ENCODE measurements at places on chromosomes 4 and X. TPM values are rescaled to one million over a fixed set of nuclear protein-coding genes. Genes with fewer than 3 reads are reported as not detected.

DNA sequence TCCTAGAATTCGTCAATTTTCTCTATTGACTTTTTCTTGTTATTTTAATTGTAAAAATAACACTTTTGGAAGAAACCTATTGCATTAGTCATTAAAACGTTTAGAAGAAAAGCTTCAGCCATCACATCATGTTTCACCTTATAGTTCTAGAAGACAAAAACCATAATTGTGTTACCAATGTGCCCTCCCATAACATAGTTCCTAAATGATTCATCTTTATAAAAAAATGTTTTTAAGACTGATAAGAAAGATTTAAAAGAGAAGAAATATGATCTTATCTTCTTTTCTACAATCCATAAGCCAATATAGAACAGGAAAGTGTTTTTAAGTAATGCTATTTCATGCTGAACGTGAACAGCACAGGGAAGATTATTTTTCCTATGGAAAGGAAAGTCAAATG, 316.6 kb upstream of the NDST4 start:
- no peaks in the 10 kb centered on the region for H3K36me3 ChIP-seq
- H3K27ac ChIP-seq: no peak overlapping the region
- no peak for DNase-seq
- no peaks in the 10 kb centered on the region for H3K27me3 ChIP-seq
- H3K4me1 ChIP-seq: no peaks in the 10 kb centered on the region

The HSFX4 gene
- not detected for total RNA-seq

GRCh38 chrX:43557792-43558191, 98.3 kb upstream of the MAOA start:
- no peak overlapping the region for H3K27ac ChIP-seq
- H3K4me1 ChIP-seq: no peaks in the 10 kb centered on the region
- peaks cover 6% of the 10 kb centered on the region for H3K27me3 ChIP-seq
- no peaks in the 10 kb centered on the region for H3K36me3 ChIP-seq

GRCh38 chr4:82984459-82984858, 26.2 kb downstream of the LIN54 start:
- no peaks in the 10 kb centered on the region for H3K4me1 ChIP-seq
- no peak overlapping the region for H3K27ac ChIP-seq
- no peaks in the 10 kb centered on the region for H3K27me3 ChIP-seq
- no peak for DNase-seq
- H3K4me3 ChIP-seq: no peak overlapping the region
- H3K36me3 ChIP-seq: peaks cover 9% of the 10 kb centered on the region

DNA sequence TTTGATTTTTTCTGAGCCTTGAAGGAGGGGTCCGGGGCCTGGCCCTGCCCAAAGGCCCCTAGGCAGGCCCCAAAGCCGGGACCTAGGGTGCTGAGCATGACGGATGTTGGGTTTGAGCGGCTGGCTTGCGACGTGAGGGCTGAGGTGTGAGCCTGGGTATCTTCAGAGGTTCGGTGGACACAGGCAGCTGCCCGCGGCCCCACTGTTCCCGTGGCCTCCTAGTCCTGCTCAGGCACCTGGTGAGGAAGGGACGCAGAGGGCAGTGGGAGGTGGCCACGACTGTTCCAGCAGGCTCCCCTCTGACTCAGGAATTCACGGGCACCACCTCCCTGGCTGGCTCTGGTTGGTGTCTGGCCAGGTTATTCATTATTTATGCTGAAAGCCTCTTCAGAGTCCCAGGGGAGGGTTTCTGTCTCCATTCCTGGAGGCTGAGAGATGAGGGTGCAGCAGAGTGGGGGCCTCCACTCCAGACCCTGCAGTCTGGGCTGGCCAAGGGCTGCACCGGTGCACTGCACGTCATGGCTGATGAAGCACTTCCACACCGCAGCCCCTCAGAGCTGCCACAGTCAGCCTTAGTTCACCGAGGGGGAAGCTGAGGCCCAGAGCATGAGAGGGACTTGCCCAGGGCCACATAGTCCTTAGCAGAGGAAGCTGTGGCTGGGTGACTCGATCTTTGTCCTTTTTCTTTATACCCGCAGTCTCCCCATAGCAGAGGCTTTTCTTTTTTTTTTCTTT, 2.2 kb downstream of the MSANTD1 start:
- H3K27me3 ChIP-seq: no peaks in the 10 kb centered on the region
- peaks cover 16% of the 10 kb centered on the region for H3K36me3 ChIP-seq
- H3K4me1 ChIP-seq: no peaks in the 10 kb centered on the region
- H3K4me3 ChIP-seq: no peak overlapping the region

GRCh38 chr4:81757691-81758090, 286.0 kb upstream of the RASGEF1B start:
- no peaks in the 10 kb centered on the region for H3K36me3 ChIP-seq
- H3K27me3 ChIP-seq: no peaks in the 10 kb centered on the region
- no peak overlapping the region for H3K27ac ChIP-seq

DNA sequence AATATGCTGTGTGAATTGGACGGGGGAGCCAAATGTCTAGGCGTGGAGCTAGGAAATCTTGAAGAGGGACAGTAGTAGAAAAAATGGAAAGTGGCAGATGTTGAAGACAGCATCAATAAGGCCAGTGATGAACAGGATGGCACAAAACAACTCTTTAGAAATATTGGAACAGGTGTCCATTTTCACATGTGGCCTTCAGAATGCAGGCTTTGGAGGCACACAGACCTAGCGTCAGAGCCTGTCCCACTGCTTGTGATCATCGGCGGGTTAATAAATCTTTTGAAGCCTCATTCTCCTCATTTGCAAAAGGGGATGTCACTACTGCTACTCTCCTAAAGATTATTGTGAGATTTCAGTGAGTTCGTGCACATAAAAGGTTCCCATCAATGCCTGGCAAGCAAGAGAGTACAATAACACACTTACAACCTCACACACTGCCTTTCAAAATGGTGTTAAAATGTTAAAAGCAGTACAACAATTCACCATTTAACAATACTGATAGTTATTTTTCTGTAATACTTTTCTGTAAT, 2.4 kb downstream of the PDLIM3 start:
- H3K4me1 ChIP-seq: peaks cover 6% of the 10 kb centered on the region
- peak overlapping the region; percentile 99 for H3K27ac ChIP-seq
- H3K4me3 ChIP-seq: peak overlapping the region; percentile 90
- no peak for DNase-seq
- no peaks in the 10 kb centered on the region for H3K27me3 ChIP-seq

The XPNPEP2 gene
- 0.44 TPM for total RNA-seq

Measured in psoas muscle (tissue), 8 donors.